ENCODE measurements at places on chromosomes 3 and 15. TPM values are rescaled to one million over a fixed set of nuclear protein-coding genes. Genes with fewer than 3 reads are reported as not detected.

The AHSG gene
- 0.53 TPM for polyA plus RNA-seq

The GALNT15 gene
- polyA plus RNA-seq = 0.41 TPM

The LAMB2 gene
- polyA plus RNA-seq = 124 TPM

The RASA2 gene
- polyA plus RNA-seq = 17.1 TPM

The CYP1A1 gene
- polyA plus RNA-seq = 0.04 TPM

The SUMF1 gene
- polyA plus RNA-seq = 3.8 TPM

The SERPINI1 gene
- 5.4 TPM for polyA plus RNA-seq

The MINAR1 gene
- 0.43 TPM for polyA plus RNA-seq

The ACAN gene
- polyA plus RNA-seq = 0.09 TPM

The ARL14 gene
- 7.2 TPM for polyA plus RNA-seq

DNA sequence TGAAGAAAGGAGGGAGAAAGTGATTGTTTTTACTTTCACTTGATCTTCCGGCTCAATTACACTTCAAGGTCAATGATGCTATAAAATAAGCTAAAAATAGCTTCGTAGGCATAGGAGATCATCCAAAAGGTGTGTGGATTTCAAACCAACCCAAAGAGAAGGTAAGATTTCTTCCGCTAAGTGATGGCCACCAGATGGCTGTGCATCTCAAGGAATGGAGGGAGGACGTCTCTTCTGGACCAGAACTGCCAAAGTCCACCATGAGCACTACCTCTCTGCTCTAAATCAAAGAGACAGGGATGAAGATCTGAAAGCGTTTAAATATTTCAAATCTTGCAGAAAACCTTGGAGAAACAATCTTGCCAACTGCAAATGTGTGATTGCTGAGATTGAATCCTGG lies 199.1 kb upstream of the ZPLD1 start:
- no peaks in the 10 kb centered on the region for H3K27me3 ChIP-seq
- DNase-seq = peak; percentile 52
- H3K36me3 ChIP-seq = no peaks in the 10 kb centered on the region

DNA sequence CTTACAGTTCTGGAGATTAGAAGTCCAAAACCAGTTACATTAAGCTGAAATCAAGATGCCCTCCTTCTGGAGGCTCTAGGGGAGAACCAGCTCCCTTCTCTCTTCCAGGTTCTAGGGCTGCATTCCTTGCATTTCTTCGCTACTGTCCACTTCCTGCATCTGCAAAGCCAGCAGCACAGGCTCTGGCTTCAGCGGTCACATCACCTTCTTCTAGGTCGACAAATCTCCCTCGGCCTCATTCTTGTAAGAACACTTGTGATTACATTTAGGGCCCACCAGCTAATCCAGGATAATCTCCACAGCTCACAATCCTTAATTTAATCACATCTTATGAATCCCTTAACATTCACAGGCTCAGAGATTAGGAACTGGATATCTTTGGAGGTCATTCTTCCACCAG lies 73.8 kb downstream of the MINAR1 start:
- H3K4me1 ChIP-seq = no peaks in the 10 kb centered on the region
- H3K27me3 ChIP-seq = no peaks in the 10 kb centered on the region
- no peak overlapping the region for H3K4me3 ChIP-seq
- H3K27ac ChIP-seq = no peak overlapping the region

GRCh38 chr3:108006077-108006771 lies 84.6 kb downstream of the CD47 start:
- peak; percentile 89 for DNase-seq
- H3K27ac ChIP-seq = peak overlapping the region; percentile 58
- no peaks in the 10 kb centered on the region for H3K4me1 ChIP-seq
- H3K36me3 ChIP-seq = no peaks in the 10 kb centered on the region

GRCh38 chr15:92009162-92009561 lies 155.7 kb downstream of the SLCO3A1 start:
- no peak overlapping the region for H3K27ac ChIP-seq
- peaks cover 4% of the 10 kb centered on the region for H3K4me1 ChIP-seq
- H3K27me3 ChIP-seq = no peaks in the 10 kb centered on the region

- H3K27me3 ChIP-seq = no peaks in the 10 kb centered on the region
- no peaks in the 10 kb centered on the region for H3K4me1 ChIP-seq
- no peak overlapping the region for H3K27ac ChIP-seq
- H3K36me3 ChIP-seq = no peaks in the 10 kb centered on the region
- H3K4me3 ChIP-seq = no peak overlapping the region
Observed at GRCh38 chr3:127351321-127351720, 63.5 kb upstream of the PRR20G start.

- no peak overlapping the region for H3K27ac ChIP-seq
- H3K36me3 ChIP-seq = no peaks in the 10 kb centered on the region
- DNase-seq = no peak
- no peak overlapping the region for H3K4me3 ChIP-seq
Observed at GRCh38 chr15:60553163-60553562, 74.2 kb upstream of the ICE2 start.

DNA sequence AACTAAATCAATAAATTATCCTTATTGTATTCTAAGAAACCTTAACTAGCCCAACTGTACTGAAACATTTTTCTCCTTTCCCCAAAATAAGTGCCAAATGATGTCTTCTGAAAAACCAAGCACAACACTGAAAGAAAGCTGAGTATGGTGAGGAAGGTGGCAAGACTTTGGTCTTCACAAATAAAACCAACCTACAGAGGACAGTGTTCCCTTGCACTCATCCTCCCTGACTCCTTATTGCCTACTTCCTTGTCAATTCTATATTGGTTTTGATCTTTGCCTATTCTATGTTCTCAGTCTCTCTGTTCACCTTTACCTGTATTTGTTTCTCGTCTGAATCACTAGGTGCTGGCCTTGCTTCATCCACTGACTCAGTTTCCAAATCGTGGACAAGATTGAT lies 490.1 kb upstream of the ZNF385D start:
- H3K4me1 ChIP-seq = no peaks in the 10 kb centered on the region
- no peak for DNase-seq
- no peak overlapping the region for H3K4me3 ChIP-seq
- H3K27me3 ChIP-seq = no peaks in the 10 kb centered on the region
- no peak overlapping the region for H3K27ac ChIP-seq

DNA sequence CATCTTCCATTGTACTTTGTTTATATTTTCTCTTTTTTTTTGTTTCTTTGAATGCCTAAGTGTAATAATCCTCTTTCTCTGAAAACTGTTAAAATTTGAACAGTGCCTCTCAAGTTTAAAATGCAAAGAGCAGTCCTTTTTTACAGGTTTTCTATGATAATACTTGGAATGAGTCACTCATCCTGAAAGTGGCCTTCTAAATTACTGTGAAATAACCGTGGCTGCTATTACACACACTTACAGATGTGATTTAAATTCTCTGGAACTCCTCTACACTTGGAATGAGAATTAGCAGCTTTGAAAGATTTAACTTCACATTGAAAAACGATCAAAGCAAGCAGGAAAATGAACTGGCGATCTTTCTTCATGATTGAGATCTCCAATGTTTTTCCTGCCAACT lies 105.9 kb downstream of the ROBO1 start:
- no peak for DNase-seq
- no peaks in the 10 kb centered on the region for H3K36me3 ChIP-seq
- H3K27me3 ChIP-seq = no peaks in the 10 kb centered on the region

GRCh38 chr15:57861815-57862586 lies 155.5 kb downstream of the POLR2M start:
- H3K27me3 ChIP-seq = peaks cover 3% of the 10 kb centered on the region
- H3K36me3 ChIP-seq = no peaks in the 10 kb centered on the region
- H3K4me3 ChIP-seq = no peak overlapping the region
- H3K27ac ChIP-seq = no peak overlapping the region
- peak; percentile 59 for DNase-seq
- no peaks in the 10 kb centered on the region for H3K4me1 ChIP-seq

GRCh38 chr3:12796171-12797123 lies at the start of gene CAND2:
Gene CAND2 (plus strand): TSS chr3:12796680. CDS start chr3:12796721, 41 bp downstream.
- no peaks in the 10 kb centered on the region for H3K4me1 ChIP-seq
- peak within 1 kb of the TSS; percentile 29 for H3K27ac ChIP-seq
- no peaks in the 10 kb centered on the region for H3K27me3 ChIP-seq
- peak within 1 kb of the TSS; percentile 38 for H3K4me3 ChIP-seq
- H3K36me3 ChIP-seq = no peaks in the 10 kb centered on the region

DNA sequence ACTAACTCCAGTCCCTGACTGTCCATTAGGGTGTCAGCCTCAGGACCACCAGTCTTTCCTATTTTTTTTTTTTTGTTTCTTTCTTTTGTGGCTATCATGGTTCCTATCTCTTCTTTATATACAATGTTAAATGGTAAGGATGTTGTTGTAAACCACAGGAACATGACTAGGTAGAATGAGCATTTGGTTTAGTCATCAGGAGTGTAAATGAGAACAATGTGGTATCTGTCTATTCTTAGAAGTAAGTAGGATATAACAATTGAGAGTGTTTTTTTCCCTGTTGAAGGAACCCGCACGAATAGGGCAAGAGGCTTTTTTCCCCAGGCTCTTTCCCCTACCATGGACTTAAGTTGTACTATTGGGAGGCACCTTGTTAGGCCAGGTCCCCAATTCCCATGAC lies 880.3 kb upstream of the GBE1 start:
- H3K36me3 ChIP-seq = no peaks in the 10 kb centered on the region
- no peak for DNase-seq
- no peaks in the 10 kb centered on the region for H3K4me1 ChIP-seq
- H3K27me3 ChIP-seq = no peaks in the 10 kb centered on the region
- H3K27ac ChIP-seq = no peak overlapping the region

DNA sequence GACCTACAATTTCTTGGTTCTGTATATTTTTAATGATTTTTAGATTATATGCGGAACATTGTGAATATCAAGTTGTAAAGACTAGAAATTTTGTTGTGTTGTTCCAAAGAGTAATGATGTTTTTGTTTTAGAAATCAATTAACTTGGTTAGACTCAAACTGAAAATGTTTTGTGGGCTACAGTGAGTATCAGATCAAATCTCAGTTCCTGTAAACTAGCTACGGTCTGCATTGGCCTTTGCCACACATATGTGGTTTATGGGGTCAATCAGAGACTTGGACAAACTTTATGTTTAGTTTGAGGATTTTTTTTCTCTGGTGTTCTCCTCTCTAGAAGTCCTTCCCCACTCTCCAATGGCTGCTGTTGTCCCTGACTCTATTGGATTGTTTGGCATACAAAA lies 308.0 kb upstream of the THRB start:
- DNase-seq = no peak
- H3K4me1 ChIP-seq = no peaks in the 10 kb centered on the region
- no peaks in the 10 kb centered on the region for H3K27me3 ChIP-seq
- H3K27ac ChIP-seq = no peak overlapping the region
- H3K36me3 ChIP-seq = no peaks in the 10 kb centered on the region
- H3K4me3 ChIP-seq = no peak overlapping the region

- no peak overlapping the region for H3K4me3 ChIP-seq
- peaks cover 31% of the 10 kb centered on the region for H3K4me1 ChIP-seq
- H3K36me3 ChIP-seq = no peaks in the 10 kb centered on the region
- DNase-seq = no peak
- H3K27me3 ChIP-seq = no peaks in the 10 kb centered on the region
- H3K27ac ChIP-seq = no peak overlapping the region
Observed at GRCh38 chr15:58038426-58039078, 27.0 kb downstream of the ALDH1A2 start.

- H3K36me3 ChIP-seq = no peaks in the 10 kb centered on the region
- H3K27me3 ChIP-seq = no peaks in the 10 kb centered on the region
- no peak overlapping the region for H3K4me3 ChIP-seq
- no peaks in the 10 kb centered on the region for H3K4me1 ChIP-seq
Observed at GRCh38 chr3:168531116-168531515, 435.4 kb upstream of the GOLIM4 start.

GRCh38 chr3:47239929-47240328 lies 42.7 kb downstream of the KIF9 start:
- peaks cover 3% of the 10 kb centered on the region for H3K4me1 ChIP-seq
- no peak overlapping the region for H3K4me3 ChIP-seq
- no peaks in the 10 kb centered on the region for H3K27me3 ChIP-seq

GRCh38 chr15:99450896-99451358 lies 114.9 kb upstream of the MEF2A start:
- no peak overlapping the region for H3K27ac ChIP-seq
- no peaks in the 10 kb centered on the region for H3K4me1 ChIP-seq
- H3K27me3 ChIP-seq = no peaks in the 10 kb centered on the region
- H3K4me3 ChIP-seq = no peak overlapping the region
- peak; percentile 27 for DNase-seq

- H3K36me3 ChIP-seq = no peaks in the 10 kb centered on the region
- H3K27ac ChIP-seq = no peak overlapping the region
- no peak for DNase-seq
- no peaks in the 10 kb centered on the region for H3K4me1 ChIP-seq
Observed at GRCh38 chr3:29889215-29889614, 608.3 kb downstream of the RBMS3 start.

- no peak overlapping the region for H3K4me3 ChIP-seq
- no peak overlapping the region for H3K27ac ChIP-seq
- no peaks in the 10 kb centered on the region for H3K27me3 ChIP-seq
- DNase-seq = peak; percentile 27
- no peaks in the 10 kb centered on the region for H3K36me3 ChIP-seq
Observed at GRCh38 chr3:61537366-61537765, 24.0 kb upstream of the PTPRG start.

DNA sequence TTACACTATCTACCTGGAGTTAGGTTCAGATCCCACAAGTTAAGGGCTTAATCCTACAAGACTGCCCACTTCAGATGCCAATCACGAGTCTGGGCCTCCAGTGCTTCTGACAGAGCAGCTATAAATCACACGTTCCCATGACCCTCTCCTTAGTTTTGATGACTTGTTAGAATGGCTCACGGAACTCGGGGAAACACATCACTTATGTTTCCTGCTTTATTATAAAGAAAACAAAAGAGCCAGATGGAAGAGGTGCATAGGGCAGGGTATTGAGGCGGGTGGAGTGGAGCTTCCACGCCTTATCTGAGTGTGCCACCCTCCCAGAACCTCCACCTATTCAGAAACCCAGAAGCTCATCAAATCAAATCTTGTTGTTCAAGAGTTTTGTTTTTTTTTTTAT lies 170.8 kb downstream of the MOBP start:
- no peak for DNase-seq
- no peaks in the 10 kb centered on the region for H3K36me3 ChIP-seq
- H3K27me3 ChIP-seq = no peaks in the 10 kb centered on the region
- H3K4me3 ChIP-seq = no peak overlapping the region
- H3K27ac ChIP-seq = no peak overlapping the region
- H3K4me1 ChIP-seq = no peaks in the 10 kb centered on the region

GRCh38 chr3:126781889-126782491 lies 78.0 kb downstream of the CHCHD6 start:
- no peaks in the 10 kb centered on the region for H3K27me3 ChIP-seq
- H3K4me3 ChIP-seq = no peak overlapping the region
- DNase-seq = no peak
- H3K36me3 ChIP-seq = no peaks in the 10 kb centered on the region
- H3K27ac ChIP-seq = no peak overlapping the region

GRCh38 chr3:177050501-177051237 lies 146.6 kb downstream of the TBL1XR1 start:
- no peak overlapping the region for H3K4me3 ChIP-seq
- DNase-seq = peak; percentile 55
- peaks cover 18% of the 10 kb centered on the region for H3K36me3 ChIP-seq
- H3K27ac ChIP-seq = no peak overlapping the region
- H3K27me3 ChIP-seq = no peaks in the 10 kb centered on the region
